ENCODE measurements at places on chromosomes 6 and 20. TPM values are rescaled to one million over a fixed set of nuclear protein-coding genes. Genes with fewer than 3 reads are reported as not detected.

- H3K4me3 ChIP-seq, result no peak overlapping the region
- no peaks in the 10 kb centered on the region for H3K36me3 ChIP-seq
- H3K27me3 ChIP-seq, result peaks cover 29% of the 10 kb centered on the region
- no peak overlapping the region for H3K27ac ChIP-seq
These were observed 5.8 kb downstream of the SPO11 start for GRCh38 chr20:57335392-57335791.

MATN4 gene
- total RNA-seq, result not detected

IMPG1 gene
- not detected for total RNA-seq

SPEF1 gene
- 0.36 TPM for total RNA-seq

DNA sequence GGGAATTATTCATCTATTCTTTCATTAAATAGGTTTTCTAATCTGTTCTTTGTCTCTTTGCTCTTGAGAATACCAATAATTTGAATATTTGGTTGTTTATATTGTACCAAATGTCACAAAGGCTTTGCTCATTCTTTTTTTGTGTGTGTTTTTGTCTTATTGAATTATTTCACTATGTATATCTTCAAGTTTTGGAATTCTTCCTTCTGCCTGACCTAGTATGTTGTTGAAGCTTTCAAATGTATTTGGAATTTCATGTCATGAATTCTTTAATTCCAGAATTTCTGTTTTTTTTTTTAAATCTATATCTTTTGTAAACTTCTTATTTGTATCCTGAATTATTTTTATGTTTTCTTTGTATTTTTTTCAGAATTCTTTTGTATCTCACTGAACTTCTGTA, 16.8 kb downstream of the HLA-B start:
- no peak for DNase-seq
- peaks cover 5% of the 10 kb centered on the region for H3K27me3 ChIP-seq
- no peaks in the 10 kb centered on the region for H3K4me1 ChIP-seq
- peaks cover 21% of the 10 kb centered on the region for H3K36me3 ChIP-seq
- H3K27ac ChIP-seq, result no peak overlapping the region

GRCh38 chr20:59807909-59808728, 125.3 kb downstream of the SYCP2 start:
- no peak overlapping the region for H3K27ac ChIP-seq
- no peak for DNase-seq
- no peak overlapping the region for H3K4me3 ChIP-seq
- H3K4me1 ChIP-seq, result no peaks in the 10 kb centered on the region
- H3K36me3 ChIP-seq, result no peaks in the 10 kb centered on the region

DNA sequence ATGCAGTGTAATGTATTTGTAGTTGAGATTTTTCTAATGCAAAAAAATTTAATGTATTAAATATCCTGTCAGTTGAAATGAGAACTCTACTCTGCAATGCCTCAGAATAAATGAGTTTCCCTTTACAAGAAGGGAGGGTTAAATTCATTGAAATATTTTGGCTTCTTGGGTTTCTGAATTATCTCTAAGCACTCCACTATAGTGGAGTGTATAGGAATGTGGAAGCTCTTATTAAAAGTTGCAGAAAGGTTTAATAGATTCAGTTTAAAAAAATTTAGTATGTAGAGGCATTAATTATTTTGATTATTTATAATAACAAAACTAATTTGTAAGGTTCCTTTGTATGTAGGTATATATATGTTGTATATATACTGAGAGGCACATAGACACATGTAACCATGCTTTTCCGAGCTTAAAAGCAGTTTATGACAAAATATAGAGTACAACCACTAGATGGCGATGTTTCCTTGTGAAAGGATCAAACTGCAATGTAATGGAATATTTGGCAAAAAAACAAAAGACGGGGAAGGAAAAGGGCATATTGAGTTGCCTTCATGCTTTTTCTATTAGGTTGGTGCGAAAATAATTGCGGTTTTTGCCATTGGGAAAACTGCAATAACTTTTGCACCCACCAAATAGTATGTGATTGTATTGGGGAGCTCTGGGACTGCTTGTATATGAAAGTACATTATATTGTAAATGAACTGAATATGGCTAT, 144.2 kb downstream of the MYO6 start:
- peaks cover 16% of the 10 kb centered on the region for H3K4me1 ChIP-seq
- H3K4me3 ChIP-seq, result no peak overlapping the region
- no peaks in the 10 kb centered on the region for H3K36me3 ChIP-seq
- DNase-seq, result peak; percentile 77

GRCh38 chr6:11128608-11129007, 17.1 kb upstream of the ERVFRD-1 start:
- no peak overlapping the region for H3K4me3 ChIP-seq
- peaks cover 12% of the 10 kb centered on the region for H3K36me3 ChIP-seq
- H3K4me1 ChIP-seq, result peaks cover 43% of the 10 kb centered on the region
- no peak overlapping the region for H3K27ac ChIP-seq
- DNase-seq, result no peak

DCBLD1 gene
- total RNA-seq, result 41.7 TPM

GRCh38 chr6:91497770-91498169, 910.9 kb upstream of the MAP3K7 start:
- no peaks in the 10 kb centered on the region for H3K27me3 ChIP-seq
- no peak overlapping the region for H3K27ac ChIP-seq
- no peaks in the 10 kb centered on the region for H3K36me3 ChIP-seq
